Activated T-helper 2 cell treated with anti-CD3 and anti-CD28 coated beads, Interferon-gamma antibody, Interleukin-2, Interleukin-4, amounts not matched to agents 10 μg/mL and 5 μg/mL and 100 μg/mL, durations not matched to agents 14 hours and 24 hours and 36 hours (primary cell): ENCODE measurements at places on chromosomes 5 and 9. TPM values are rescaled to one million over a fixed set of nuclear protein-coding genes. Genes with fewer than 3 reads are reported as not detected.

- peak; percentile 21 for DNase-seq
These were observed 17.6 kb upstream of the UBE2D2 start for GRCh38 chr5:139543423-139543991.

DNA sequence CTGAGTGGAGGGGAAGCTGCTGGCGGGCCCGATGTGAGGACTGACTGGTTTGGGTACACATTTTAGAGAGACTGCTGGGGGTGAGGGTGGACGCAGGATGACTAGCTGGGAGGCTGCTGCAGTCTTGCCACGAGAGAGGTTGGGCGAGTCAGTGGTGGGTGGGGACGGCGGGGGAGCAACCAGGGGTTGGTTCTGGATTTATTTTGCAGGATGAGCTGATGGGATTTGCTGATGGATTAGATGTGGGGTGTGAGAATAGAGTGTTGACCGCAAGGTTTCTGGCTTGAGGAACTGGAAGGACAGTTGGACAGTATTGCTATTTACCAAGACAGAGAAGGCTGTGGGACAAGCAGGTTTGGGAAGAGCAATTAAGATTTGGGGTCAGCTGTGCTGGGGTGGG is 5.8 kb upstream of the NDST1 start:
- DNase-seq, result no peak

GRCh38 chr9:87067426-87067825 is 120.1 kb upstream of the GAS1 start:
- DNase-seq, result no peak

BAAT gene
- total RNA-seq, result not detected in 2 replicates

ADCY2 gene
- total RNA-seq, result not detected in 2 replicates

C7 gene
- total RNA-seq, result not detected in 2 replicates
